ENCODE measurements at places on chromosomes 2 and 18. TPM values are rescaled to one million over a fixed set of nuclear protein-coding genes. Genes with fewer than 3 reads are reported as not detected.

Gene UGT1A5
- polyA plus RNA-seq: not detected

Gene POTEJ
- 0.19 TPM for polyA plus RNA-seq

Gene COLEC12
- polyA plus RNA-seq: 0.76 TPM

Gene PRPF40A
- polyA plus RNA-seq: 20.2 TPM

Gene WNT6
- polyA plus RNA-seq: 0.38 TPM

Gene LAMA3
- polyA plus RNA-seq: 2.1 TPM

Gene VSNL1
- polyA plus RNA-seq: 2.6 TPM

- DNase-seq: no peak
These were observed 24.9 kb upstream of the BZW1 start for GRCh38 chr2:200786826-200787225.

DNA sequence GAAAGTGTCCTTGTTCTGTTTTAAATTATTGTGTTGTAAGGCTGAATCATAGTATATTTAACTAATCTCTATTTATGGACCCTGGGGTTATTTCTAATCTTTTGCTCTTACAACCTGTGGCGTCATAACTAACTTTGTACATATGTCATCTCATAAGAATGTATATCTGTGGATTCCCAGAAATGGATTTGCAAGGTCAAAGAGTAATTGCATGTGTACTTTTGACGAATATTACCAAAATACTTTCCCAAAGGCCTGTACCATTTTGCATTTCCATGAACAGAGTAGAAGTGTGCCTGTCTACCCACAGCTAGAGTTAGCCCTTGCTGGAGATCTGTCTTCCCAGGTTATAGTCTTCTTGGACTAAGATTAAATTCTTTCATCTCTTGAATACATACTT is 42.8 kb downstream of the SEMA4F start:
- DNase-seq: no peak

- no peak for DNase-seq
These were observed 50.3 kb upstream of the ETAA1 start for GRCh38 chr2:67346718-67347407.

DNA sequence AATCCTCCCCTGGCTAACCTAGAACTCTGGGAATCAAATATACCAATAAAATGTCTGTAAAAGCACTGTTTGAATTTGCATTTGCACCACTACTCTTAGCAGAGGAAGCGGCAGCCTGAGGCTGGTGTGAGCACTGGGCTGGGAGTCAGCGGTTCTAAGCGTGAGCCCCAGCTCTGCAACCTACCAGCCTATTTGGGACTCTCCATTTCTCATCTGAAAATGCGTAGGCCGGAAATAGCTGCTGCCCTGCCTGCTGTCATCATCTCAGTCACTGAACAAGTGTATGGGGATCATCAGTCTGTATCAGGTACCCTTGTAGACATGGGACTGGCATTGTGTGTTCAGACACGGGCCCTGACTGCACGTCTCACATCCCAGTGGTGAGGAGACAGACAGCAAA is 194.3 kb downstream of the ANKRD30B start:
- DNase-seq: no peak

GRCh38 chr2:106183101-106183696 is 10.9 kb downstream of the UXS1 start:
- no peak for DNase-seq

- no peak for DNase-seq
These were observed 1451.3 kb upstream of the SLC39A10 start for GRCh38 chr2:194205568-194206227.

DNA sequence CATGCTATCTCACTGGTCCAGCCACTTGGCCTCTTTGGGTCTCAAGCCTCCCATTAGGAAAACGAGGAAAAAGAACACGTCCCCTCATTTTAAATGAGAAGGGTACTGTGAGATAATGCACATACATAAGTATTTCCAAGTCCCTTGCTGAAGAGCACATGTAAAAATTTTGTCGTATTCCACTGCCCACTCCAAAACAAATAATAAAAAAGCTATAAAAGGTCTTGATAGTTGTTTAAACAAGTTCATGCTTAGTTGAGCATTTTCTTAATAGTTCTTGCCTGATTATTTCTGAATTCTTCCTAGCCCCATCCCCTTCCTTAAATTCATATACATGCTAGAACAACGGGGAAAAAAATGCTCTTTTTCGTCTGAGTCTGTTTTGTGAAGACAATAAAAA is 110.2 kb upstream of the RNU4ATAC start:
- no peak for DNase-seq

GRCh38 chr2:64481665-64482064 is 27.7 kb downstream of the LGALSL start:
- no peak for DNase-seq

- no peak for DNase-seq
These were observed 195.5 kb downstream of the BCL11A start for GRCh38 chr2:60357996-60358395.

DNA sequence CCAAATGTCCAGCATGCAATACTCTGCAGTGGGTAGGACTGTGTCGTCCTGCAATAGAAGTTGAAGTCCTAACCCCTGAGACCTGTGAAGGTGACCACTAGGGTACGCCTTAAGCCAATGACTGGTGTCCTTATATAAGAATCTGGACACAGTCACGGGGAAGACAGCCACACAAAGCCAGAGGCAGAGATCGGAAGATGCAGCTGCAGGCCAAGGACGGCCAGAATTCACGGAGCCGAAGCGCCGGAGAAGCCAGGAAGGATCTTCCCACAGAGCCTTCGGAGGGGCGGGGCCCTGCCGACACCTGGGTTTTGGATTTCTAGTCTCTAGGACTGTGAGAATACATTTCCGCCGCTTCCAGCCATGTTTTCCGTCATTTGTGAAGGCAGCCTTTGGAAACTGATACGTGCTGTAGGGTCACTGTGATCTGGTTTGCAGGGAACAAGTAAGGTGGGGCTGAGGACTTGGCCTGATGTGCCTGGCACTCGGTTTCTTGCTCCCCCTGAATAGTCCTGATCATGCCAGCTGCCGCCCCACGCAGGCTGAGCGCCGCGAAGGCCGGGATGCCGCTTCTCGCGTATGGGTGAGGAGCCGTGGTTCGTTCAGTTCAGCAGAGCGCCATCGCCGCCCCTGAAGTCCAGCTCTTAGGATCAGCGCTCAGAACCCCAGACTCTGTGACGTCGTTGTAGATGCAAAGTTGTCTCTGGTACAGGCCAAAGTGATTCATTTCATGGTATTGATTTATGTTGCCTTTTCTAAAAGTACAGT is 38.7 kb downstream of the PTGR3 start:
- DNase-seq: no peak

- no peak for DNase-seq
These were observed 68.4 kb downstream of the ID2 start for GRCh38 chr2:8750221-8750620.

DNA sequence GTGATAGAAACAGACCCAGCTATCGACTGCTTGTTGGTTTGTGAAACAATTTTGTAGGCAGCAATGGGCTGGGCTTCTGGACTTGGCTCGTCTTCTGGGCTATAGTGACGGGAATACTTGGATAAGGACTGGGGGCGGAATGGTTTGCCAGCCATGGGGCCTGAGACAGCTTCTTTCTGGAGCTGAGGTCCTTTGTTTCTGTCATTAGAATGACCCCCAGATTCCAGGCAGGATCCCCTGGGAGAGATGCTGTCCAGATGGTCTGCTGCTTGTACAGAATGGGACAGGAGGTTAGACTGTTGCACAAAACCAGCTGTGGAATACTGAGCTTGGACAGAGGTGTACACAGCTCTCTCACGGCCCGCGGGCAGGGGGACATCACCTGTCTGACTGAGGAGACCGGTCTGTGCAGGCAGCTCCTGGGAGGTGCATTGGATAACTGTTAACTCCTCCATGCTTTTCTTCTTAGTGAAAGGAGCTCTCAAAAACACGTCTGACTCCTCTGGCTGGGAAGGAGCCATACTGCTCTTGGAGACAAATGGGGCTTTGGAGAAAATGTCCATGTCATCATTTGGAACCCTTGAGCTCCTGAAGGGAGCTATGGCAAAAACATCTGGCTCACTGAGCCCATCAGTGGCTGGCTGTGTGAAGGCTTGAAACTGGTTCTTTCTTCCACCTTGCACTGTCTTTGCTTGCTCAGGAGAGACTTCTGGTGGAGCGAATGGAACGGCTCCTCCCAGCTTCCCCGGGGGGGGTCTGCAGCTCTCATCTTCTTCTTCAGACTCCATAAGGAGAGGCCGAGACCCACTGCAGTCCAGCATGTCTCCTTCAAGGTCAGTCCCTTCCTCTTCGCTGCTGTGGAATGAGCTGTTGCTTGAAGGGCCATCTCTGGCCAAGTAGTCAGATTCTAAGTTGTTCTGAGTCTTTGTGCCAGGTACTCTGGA is 28.6 kb upstream of the NFU1 start:
- DNase-seq: peak; percentile 11

- no peak for DNase-seq
These were observed 28.7 kb downstream of the SRSF7 start for GRCh38 chr2:38722271-38723061.

- DNase-seq: peak; percentile 75
These were observed 11.1 kb downstream of the NR4A2 start for GRCh38 chr2:156321243-156321904.

- DNase-seq: no peak
These were observed 40.3 kb upstream of the YPEL5 start for GRCh38 chr2:30106543-30106942.

DNA sequence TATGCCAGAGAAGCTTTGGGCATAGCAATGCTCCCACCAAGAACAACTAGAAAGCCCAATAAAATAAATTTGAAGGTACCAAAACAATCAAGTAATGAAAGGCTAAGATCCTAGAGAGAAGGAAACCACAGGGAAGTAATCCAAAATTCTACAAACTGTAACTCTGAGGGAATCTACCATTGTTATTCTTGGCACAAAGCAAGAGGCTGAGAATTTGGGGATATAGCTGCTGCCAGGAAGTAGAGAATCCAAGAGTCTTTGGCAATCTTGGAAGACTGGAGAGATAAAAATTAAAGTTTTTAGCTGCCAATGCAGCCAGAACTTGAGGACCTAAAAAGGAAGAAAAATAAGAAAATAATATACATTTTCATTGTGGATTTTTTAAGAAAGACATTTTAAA is 68.5 kb downstream of the PIGN start:
- no peak for DNase-seq

GRCh38 chr2:78989051-78989450 is 36.5 kb upstream of the REG3G start:
- no peak for DNase-seq

DNA sequence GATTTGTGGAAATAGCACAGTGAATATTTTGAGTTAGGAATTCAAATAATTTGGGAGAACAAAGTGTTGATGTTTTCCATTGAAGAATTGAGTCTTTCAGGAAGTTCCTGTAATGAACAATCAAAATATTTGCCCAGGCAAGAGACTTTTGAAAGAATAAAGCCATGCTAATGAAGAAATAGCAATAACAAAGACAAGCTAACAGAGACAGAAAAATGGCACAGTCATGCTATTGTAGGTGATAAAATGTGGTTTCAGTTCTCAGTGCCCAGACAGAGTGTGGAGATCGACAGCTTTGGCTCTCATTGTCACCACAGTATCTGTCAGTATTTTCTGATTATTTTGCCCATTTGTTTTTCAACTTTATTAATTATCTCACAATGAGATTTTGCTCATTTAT is 490.8 kb upstream of the PIK3C3 start:
- DNase-seq: no peak

GRCh38 chr2:168545439-168546082 is 89.5 kb downstream of the CERS6 start:
- DNase-seq: no peak
